Aortic smooth muscle cell (primary cell): ENCODE measurements at places on chromosomes 7 and 10. TPM values are rescaled to one million over a fixed set of nuclear protein-coding genes. Genes with fewer than 3 reads are reported as not detected.

Gene HOXA7
- total RNA-seq, result not detected in 2 replicates

Gene CCDC7
- 12.4 and 16.8 TPM in 2 replicates for total RNA-seq

Gene VPS37D
- total RNA-seq, result 2.9 and 3.6 TPM in 2 replicates

Gene DNAH11
- 0.40 and 0.68 TPM in 2 replicates for total RNA-seq

Gene TCAF2
- 1.1 and 1.7 TPM in 2 replicates for total RNA-seq

Gene VAX1
- total RNA-seq, result not detected in 2 replicates

Gene ENO4
- total RNA-seq, result 0.19 and 0.26 TPM in 2 replicates

Gene PTPN20
- 0.92 and 0.99 TPM in 2 replicates for total RNA-seq

Gene DPYSL4
- 2.6 and 4.6 TPM in 2 replicates for total RNA-seq

Gene PTN
- 20.6 and 43.0 TPM in 2 replicates for total RNA-seq

Gene HUS1
- 17.0 and 20.1 TPM in 2 replicates for total RNA-seq

Gene MSMB
- total RNA-seq, result not detected in 2 replicates

Gene PRPS1L1
- total RNA-seq, result 0.06 and 0.13 TPM in 2 replicates

Gene SFMBT2
- 1.2 and 3.4 TPM in 2 replicates for total RNA-seq

Gene TECTB
- not detected in 2 replicates for total RNA-seq

Gene NFE2L3
- total RNA-seq, result 0.31 and 0.79 TPM in 2 replicates

Gene DNAJB6
- total RNA-seq, result 83.3 and 84.7 TPM in 2 replicates

Gene MRPS24
- total RNA-seq, result 53.5 and 58.4 TPM in 2 replicates

Gene CFTR
- total RNA-seq, result not detected in 2 replicates

Gene FAM237B
- not detected in 2 replicates for total RNA-seq

Gene KIF20B
- 9.4 and 13.2 TPM in 2 replicates for total RNA-seq

Gene PARG
- total RNA-seq, result 39.4 and 39.9 TPM in 2 replicates

Gene IRF5
- total RNA-seq, result under 0.01 TPM in 1 of 2 replicates, not detected in the other

Gene ZNF485
- total RNA-seq, result 1.3 and 2.2 TPM in 2 replicates

Gene ZNF239
- 3.4 and 5.0 TPM in 2 replicates for total RNA-seq
